ENCODE measurements at places on chromosomes 16 and 17. TPM values are rescaled to one million over a fixed set of nuclear protein-coding genes. Genes with fewer than 3 reads are reported as not detected.

GRCh38 chr17:28960256-28961061, 9.1 kb upstream of the PHF12 start:
- DNase-seq = peak; percentile 40

DNA sequence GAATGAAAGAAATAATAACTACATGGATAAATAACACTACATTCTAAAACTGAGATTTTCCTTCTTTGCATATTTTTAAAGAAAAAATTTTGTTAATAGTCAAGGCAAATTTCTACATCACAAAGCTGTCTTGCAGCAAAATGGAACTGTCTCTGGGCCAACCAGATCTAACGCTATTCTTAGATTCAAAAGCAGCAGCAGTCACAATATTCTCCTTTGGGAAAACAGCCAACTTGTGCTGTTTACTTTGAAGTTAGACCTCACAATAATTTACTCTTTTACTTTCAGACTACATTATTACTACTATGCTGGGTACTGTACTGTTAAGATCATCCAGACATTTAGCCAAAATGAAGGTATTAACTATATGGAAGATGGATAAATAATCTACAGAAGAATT, 189.1 kb downstream of the CEP112 start:
- no peak for DNase-seq

DNA sequence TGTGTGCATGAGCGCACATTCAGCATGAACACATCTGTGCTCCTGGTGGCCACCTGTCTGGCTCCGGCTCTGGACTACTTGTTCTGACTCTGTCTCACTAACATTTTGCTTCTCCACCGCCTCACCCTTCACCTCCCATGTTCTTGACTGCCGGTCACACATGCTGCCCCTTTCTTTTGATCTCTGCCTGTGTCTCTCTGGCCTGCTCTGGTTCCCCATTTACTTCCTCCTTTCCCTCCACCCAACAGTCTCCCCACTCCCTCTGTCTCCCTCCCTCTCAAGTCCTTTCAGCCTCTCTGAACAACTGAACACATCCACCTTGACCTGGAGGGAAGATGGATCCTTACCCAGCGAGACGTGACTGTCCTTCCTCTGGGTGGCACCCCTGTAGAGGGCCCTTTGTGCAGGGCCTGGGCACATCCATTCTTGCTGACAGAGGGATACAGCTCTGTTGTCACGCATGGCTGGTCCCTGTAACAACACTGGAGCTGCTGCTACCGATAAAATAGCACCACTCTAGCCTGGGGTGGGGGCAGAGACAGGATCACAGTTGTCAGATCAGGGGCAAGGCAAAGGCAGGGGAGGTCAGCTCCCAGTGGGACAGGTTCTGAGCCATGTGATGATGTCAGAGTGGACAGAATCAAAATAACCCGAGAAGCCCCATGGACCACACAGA, 11.0 kb downstream of the ZSCAN32 start:
- DNase-seq = no peak

The TPPP3 gene
- 13.5 TPM for total RNA-seq

DNA sequence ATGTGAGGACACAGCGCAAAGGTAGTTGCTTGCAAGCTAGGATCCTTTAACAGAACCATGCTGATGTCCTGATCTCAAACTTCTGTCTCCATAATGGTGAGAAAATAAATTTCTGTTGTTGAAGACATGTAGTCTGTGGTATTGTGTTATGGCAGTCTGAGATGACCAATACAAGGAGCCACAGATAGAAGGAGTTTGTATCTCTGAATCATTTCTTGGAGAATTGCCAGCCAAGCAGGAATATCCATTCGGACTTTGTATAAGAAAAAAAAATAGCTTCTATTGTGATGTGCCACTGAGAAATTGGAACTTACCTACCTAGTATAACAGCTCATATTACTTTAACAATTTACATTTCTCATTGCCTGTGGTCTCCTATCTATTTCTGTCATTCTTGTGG, 447.6 kb upstream of the CA10 start:
- no peak for DNase-seq

DNA sequence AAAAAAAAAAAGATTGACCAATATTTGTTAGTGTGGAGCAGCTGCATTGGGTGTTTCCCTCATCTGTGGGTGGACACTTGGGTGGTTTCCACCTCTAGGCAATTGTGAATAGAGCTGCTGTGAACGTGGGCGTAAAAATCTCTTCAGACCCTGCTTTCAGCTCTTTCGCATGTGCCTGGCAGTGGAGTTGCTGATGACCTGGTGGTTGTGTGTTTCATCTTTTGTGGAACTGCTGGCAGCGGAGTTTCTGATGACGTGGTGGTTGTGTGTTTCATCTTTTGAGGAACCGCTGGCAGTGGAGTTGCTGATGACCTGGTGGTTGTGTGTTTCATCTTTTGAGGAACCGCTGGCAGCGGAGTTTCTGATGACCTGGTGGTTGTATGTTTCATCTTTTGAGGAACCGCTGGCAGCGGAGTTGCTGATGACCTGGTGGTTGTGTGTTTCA, 21.4 kb downstream of the ZC3H18 start:
- DNase-seq = no peak

DNA sequence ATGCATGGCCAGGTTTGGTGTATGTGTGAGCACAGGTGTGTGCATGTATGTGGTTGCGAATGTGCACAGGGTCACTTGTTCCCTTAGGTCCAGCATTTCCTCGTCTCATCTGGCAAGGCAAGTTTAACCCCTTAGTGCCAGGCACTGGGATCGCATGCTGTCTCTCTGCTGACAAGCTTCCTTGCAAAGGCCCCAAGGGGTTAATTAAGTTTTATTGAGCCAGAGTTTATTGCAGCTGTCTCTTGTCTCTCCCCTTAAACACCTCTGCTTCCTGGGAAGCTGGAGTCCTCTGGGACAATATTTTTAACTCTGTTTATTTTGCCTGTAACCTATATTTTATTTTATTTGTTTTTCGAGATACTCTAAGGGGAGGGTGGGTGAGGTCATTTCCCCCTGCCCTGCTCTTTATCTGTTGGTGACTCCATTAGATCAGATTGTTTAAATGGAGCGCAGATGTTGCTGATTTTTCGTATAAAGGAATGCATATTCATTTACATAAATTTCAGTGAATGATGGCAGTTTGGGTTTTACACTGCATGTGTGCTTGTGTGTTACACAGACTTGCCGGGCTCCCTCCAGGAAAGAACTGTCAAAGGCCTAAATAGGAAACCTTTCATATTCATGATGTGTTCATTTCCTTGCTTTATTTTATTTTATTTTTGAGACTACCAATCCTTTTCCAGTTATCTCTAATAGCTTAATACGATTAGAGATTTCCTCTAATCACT, 99.7 kb downstream of the CBLN1 start:
- no peak for DNase-seq

- no peak for DNase-seq
Measured at GRCh38 chr17:17391668-17392370, 85.0 kb upstream of the MED9 start.

GRCh38 chr16:4426021-4426684, 485 bp downstream of the DNAJA3 start:
- peak; percentile 79 for DNase-seq

GRCh38 chr17:38601539-38602351, 4.0 kb downstream of the SRCIN1 start:
- DNase-seq = no peak

Data from aorta (tissue), 5 donors.